Thyroid gland (tissue), 4 donors: ENCODE measurements at places on chromosomes 6 and 20. TPM values are rescaled to one million over a fixed set of nuclear protein-coding genes. Genes with fewer than 3 reads are reported as not detected.

Gene CST2
- total RNA-seq = not detected

Gene TMEM200A
- total RNA-seq = 4.3 TPM

GRCh38 chr6:142845624-142846458 is 99.1 kb downstream of the HIVEP2 start:
- no peaks in the 10 kb centered on the region for H3K27me3 ChIP-seq
- no peaks in the 10 kb centered on the region for H3K36me3 ChIP-seq
- H3K27ac ChIP-seq = peak overlapping the region; percentile 84
- DNase-seq = peak; percentile 97
- peaks cover 16% of the 10 kb centered on the region for H3K4me1 ChIP-seq

DNA sequence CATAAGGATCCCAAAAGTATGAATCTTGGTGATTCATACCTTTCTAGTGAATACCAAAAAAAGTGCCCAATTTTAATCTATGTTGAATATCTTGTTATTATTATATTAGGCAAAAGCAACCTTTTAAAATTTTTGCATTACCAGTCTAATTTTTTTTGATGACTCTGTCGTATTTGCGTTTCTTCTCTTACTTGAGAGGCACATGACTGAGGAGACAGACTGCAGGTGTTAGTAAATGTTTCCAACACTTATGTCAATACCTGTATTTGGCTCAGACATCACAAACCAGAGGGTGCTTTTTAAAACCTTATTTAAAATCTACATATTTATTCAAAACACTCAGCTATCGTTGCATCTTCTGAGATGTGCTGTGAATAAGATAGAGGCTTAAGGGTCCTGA is 27.1 kb downstream of the ID4 start:
- no peak overlapping the region for H3K27ac ChIP-seq
- no peaks in the 10 kb centered on the region for H3K36me3 ChIP-seq
- DNase-seq = no peak
- no peak overlapping the region for H3K4me3 ChIP-seq
- no peaks in the 10 kb centered on the region for H3K27me3 ChIP-seq

DNA sequence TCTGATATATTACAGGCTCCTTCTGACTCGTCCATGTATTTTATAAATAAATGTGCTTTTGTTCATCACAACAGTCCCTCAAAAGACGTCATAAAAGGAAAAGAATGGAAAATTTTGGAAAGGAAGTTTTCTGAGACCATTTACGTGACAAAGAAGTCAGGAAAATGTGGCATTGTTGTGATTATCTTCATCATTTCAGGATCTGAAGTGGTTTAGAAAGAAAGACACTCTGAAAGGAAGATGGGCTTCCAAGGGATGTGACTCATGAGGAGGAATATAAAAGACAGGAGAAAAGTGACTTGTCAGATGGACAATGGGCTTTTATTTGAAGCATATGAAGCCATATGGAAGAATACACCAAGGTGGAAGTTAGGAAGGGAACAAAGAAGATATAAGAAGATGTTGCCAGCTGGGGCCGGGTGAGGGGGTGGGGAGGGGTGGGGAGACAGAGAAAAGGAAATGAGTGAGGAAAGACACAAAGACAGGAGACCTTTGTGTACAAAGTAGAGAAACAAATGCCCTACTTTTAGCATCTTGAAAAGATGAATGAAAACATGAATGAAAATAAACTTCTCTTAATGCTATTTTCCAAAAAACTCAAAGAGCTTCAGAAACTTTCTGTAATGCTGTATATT is 190.3 kb upstream of the PREP start:
- no peaks in the 10 kb centered on the region for H3K27me3 ChIP-seq
- H3K4me3 ChIP-seq = no peak overlapping the region
- H3K27ac ChIP-seq = no peak overlapping the region
- H3K36me3 ChIP-seq = no peaks in the 10 kb centered on the region
- peaks cover 11% of the 10 kb centered on the region for H3K4me1 ChIP-seq

DNA sequence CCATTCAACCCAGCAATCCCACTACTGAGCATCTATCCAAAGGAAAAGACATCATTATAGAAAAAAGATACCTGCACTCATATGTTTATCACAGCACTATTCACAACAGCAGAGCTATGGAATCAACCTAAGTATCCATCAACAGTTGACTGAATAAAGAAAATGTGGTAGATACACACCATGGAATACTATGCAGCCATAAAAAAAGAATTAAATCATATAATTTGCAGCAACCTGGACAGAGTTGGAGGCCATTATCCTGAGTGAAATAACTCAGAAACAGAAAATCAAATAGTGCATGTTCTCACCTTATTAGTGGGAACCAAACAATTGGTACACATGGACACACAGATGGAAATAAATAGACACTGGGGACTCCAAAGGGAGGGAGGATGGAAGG is 23.2 kb downstream of the NHSL1 start:
- no peaks in the 10 kb centered on the region for H3K27me3 ChIP-seq
- H3K4me1 ChIP-seq = peaks cover 14% of the 10 kb centered on the region
- no peak for DNase-seq
- H3K36me3 ChIP-seq = no peaks in the 10 kb centered on the region

DNA sequence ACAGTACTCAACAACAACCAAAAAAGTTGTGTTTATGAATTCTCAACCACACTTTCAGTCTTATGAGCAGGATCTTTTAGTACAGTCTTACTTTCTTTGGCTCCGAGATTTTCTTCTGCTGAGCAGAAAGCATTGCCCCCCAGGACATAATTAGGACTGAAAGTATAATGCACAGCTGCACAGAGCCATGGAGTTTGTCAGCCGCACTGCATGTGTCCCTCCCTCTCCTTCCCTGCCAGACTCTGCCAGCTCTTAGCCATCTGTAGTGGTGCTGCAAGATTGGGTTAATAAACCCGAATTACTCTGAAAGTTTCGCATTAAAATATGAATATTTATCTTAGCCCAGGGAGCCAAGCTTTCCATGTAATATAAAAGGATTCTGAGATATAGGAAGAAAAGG is 179.6 kb upstream of the PTCHD4 start:
- no peaks in the 10 kb centered on the region for H3K36me3 ChIP-seq
- no peaks in the 10 kb centered on the region for H3K27me3 ChIP-seq
- no peak overlapping the region for H3K4me3 ChIP-seq
- no peak overlapping the region for H3K27ac ChIP-seq
- DNase-seq = no peak
- H3K4me1 ChIP-seq = no peaks in the 10 kb centered on the region

DNA sequence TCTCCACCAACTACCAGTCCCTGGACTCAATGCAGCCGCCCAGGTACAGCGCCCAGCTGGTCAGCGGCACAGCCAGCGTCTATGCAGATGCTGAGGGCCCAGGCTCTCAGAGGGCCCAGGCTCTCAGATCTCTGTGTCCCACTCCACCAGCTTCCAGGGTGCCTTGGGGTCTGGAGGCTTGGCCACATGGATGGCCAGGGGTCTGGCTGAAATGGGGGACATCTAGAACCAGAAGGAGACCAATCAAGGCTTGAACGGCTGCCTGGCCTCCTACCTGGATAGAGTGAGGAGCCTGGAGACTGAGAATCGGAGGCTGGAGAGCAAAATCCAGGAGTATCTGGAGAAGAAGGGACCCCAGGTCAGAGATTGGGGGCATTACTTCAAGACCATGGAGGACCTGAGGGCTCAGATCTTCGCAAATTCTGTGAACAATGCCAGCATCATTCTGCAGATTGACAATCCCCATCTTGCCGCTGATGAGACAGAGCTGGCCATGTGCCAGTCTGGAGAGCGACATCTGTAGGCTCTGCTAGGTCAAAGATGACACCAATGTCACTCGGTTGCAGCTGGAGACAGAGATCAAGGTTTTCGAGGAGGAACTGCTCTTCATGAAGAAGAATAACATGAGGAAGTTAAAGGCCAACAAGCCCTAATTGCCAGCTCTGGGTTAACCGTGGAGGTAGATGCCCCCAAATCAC is 44.1 kb upstream of the GRM4 start:
- DNase-seq = no peak
- H3K27ac ChIP-seq = no peak overlapping the region
- no peaks in the 10 kb centered on the region for H3K36me3 ChIP-seq
- H3K4me1 ChIP-seq = no peaks in the 10 kb centered on the region
- no peaks in the 10 kb centered on the region for H3K27me3 ChIP-seq
- no peak overlapping the region for H3K4me3 ChIP-seq
